NCI-H187 (cell line): ENCODE measurements at places on chromosomes 11 and 22.
A peak's percentile ranks its signal among the peaks of the same experiment; 100 is the strongest.

- DNase-seq, result no peak
These were observed 66.7 kb upstream of the CAPRIN1 start for GRCh38 chr11:33984682-33985389.

DNA sequence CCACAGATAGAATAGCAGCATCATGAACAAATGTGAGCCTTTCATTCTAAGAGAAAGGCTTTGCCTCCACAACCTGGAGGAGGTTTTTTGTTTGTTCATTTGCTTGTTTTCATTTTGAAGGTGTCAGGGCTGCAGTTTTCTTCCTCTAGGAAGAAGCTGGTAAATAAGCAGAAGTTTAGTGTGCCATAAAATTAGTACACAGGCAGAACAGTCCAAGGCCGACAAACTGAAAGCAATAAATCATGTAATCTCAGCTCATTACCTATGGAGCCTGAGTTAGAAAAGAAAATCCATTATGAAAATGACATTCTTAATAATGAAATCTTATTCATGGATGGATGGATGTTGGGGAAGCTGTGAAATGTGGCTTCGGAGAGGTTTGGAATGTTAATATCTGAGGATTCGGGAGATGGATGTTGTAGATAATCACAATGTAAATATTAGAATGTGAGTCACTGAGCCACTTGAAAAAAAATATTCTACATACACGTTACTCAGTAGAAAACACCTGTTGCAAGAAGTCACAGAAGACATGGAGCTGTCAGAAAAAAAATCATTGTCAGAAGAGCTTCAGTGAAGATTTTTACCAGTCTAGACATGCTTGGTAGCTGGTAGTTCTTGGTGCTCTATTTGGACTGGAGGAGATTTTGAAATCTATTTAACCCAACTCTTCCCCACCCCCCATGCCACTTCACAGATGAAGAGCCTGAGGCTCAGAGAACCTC is 15.0 kb upstream of the ZDHHC13 start:
- peak; percentile 63 for DNase-seq

- DNase-seq, result no peak
These were observed 29.4 kb downstream of the SIK2 start for GRCh38 chr11:111631666-111632039.

DNA sequence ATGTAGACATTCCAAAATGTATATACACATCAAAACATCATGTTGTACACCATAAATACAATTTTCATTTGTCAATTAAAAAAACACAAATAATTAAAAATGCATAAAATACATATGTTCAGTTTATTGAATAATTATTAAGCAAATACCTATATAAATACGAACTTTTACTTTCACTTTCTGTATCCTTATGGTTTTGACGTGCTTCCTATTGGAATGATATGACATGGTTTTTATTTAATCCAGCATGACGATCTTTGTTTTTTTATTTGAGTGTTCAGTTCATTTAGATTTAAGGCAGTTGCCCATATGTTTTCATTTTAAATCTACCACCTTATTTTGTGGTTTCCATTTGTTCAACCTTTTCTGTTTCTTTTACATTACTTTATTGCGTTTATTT is 198.3 kb upstream of the PLET1 start:
- DNase-seq, result no peak

GRCh38 chr22:46829117-46829891 is 66.9 kb downstream of the TBC1D22A start:
- no peak for DNase-seq

DNA sequence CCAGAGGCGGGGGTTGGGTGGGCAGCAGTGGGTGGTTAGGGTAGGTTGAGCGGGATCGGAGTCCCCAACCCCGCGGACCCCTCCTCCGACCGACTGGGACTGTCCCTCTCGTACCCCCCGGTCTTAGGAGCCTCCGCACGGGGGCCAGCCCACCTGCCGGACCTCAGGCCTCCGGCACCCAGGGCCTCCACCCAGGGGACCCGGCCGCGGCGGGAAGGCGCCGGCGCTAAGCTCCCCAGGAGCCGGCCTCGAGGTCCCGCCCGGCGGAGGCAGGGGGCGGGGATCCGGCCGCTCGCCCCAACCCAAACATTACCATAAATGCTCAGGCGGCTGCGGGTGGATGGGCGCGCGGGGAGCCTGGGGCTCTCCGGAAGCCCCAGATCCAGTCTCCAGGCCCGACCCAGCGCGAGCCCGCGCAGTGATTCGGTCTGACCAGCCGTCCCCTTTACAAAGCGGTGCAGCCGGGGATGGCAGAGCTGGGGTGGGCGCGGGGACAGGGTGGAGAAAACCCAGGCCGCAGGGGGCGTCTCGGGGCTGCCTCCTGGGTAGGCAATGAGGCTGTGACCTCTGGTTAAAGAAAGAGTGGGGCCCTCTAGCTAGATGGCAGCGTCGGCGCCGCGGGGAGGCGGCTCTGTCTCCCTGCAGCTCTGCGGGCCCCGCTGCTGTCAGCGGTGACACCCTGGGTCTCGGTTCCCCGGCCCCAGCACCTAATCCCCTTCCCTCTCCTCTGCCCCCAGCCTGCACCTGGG is 4.0 kb upstream of the MCAM start:
- DNase-seq, result no peak

DNA sequence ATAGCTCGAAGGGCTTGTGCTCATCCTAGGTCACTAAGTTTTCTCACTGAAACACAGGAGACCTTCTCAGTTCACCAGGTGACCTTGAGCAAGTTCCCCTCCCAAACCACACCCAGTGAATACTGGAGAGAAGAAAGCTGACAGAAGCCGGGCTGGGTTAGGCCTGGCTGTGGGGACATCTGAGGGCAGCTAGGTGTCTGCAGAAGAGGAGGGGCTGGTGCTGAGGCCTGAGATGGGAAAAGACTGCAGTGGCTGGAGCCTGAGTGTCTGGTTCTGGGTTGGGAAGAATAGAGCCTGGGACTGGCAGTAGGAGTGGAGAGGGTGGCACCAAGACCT is 602 bp upstream of the INPP5J start:
- DNase-seq, result no peak

- DNase-seq, result no peak
These were observed 133.6 kb downstream of the CASP12 start for GRCh38 chr11:104764710-104765045.

GRCh38 chr11:1228101-1228821 is 5.4 kb downstream of the MUC5B start:
- DNase-seq, result no peak

GRCh38 chr22:24434471-24435322 is 7.3 kb downstream of the ADORA2A start:
- DNase-seq, result no peak

- no peak for DNase-seq
These were observed 137.4 kb downstream of the EHF start for GRCh38 chr11:34758262-34758661.

DNA sequence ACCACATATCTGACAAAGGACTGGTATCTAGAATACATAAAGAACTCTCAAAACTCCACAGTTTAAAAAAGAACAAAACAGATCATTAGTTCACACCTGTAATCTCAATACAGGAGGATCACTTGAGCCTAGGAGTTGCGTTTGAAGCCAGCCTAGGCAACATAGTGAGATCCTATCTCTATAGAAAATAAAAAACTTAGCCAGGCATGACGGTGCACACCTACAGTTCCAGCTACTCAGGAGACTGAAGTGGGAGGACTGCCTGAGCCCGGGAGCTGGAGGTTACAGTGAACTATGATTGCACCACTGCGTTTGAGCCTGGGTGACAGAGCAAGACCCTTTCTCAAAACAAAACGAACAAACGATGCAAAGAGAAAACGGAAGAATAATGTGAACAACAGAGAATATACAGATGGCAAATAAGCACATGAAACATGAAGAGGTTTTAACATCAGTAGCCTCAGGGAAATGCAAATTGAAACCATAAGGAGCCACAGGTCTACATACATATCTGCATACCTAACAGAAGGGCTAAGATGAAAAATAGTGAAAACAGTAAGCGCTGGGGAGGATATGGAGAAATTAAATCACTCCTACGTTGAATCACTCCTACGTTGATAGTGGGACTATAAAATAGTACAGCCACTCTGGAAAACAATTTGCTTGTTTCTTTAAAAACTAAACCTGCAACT is 70.7 kb downstream of the DGCR2 start:
- DNase-seq, result peak; percentile 8

- no peak for DNase-seq
These were observed 93.6 kb downstream of the CTTN start for GRCh38 chr11:70491696-70492472.

GRCh38 chr11:132920451-132921096 is 611.7 kb downstream of the OPCML start:
- no peak for DNase-seq

DNA sequence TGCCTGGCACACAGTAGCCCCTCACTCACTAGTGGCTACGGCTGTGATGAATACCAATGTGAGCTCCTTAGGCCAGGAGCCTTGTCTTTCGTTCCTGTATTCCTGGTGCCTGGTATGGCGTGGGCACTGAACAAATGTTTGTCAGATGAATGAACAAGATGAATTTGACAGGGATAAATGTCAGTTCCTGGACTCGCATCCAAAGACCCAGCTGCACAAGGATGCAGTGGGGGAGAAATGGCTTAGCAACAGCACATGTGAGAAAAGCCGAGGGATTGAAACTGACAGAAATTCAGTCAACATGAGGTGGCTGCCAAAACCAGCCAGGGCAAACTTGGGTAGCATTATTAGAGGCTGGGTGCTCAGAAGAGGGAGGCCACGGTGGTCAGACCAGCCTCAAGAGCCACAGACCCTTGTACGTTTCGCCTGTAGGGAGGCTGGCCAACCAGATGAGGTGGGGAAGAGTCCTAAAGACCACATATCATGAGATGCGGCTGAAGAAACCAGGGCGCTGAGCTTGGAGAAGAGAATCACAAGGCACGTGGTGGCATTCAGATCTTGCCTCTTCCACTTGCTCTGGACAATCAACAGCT is 7.7 kb upstream of the SLC22A8 start:
- no peak for DNase-seq

- DNase-seq, result no peak
These were observed 138.0 kb upstream of the POU2AF2 start for GRCh38 chr11:111107501-111107900.

DNA sequence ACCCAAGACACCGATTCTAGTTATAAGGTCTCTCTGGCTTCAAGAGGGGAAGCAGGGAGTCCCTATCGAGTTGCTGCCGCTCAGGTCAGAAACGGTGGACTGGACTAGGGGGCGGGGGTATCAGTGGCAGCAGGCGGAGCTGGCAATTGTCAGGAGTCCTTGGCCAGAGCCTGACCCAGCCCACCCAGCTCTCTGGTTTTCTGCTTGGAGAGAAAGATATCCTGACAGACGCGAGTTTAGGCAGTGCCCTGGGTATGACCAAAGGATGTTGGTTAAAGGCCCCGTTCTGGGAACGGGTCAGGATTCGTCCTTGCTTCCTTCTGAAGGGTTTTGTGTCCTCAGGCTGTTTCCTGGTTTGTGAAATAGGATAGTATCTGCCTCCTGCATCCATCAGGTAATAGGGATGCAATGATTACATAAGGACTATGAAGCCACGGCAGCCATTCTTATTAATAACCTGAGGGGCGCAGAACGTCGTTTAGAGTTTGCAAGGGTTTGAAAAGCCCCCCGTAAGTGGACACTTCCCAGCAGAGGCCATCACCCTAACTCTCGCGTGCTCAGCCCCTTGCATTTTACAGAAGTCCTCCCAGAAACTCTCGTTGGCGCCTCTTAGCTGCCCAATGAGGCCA is 700 bp upstream of the DEPDC5 start:
- DNase-seq, result no peak

DNA sequence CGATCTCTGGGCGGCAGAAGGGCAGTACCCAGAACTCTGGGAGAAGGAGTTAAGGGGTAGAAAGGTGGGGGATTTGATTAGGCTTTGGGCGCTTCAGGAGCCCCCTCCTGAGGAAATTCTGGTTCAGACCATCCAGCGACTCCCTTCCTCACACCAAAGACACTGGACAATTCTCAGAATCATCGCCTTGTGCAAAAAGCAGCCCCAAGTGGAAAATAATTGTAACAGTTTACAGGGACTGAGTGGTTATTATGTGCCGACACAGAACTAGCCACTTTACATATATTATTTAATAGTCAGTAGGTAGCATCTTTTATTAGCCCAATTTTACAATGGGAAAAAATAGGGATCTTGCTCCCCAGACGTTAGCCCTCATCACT is 662 bp upstream of the TRIM3 start:
- DNase-seq, result no peak

DNA sequence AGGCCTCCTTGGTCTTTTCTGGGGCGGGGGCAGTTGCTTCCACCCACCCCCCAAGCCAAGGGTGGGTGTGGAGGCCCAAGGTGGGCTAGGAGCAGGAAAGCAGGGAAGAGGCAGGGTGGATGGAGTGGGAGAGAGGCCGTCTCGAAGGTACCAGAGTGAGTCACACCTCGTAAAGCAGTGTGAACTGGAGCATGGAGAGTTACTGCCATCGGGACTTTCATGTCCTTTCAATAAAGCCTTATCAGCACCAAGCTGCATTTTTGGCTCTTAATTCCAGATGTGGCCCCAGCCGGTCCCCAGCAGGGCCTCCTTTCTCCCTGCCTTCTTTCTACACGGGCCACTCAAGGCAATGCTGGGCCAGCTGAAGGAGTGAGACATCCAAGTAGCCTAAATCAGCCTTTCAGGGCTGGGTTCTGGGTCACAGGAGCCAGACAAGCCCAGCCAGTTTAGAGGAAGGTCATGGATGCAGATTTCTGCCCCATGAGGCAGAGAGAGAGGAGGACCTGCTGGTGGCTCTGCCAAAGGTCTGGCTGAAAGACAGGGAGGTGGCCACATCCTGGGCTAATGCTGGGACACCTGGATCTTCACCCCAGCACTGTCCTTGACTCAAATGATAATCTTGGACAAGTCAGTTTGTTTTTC is 59.0 kb upstream of the CD82 start:
- DNase-seq, result no peak

DNA sequence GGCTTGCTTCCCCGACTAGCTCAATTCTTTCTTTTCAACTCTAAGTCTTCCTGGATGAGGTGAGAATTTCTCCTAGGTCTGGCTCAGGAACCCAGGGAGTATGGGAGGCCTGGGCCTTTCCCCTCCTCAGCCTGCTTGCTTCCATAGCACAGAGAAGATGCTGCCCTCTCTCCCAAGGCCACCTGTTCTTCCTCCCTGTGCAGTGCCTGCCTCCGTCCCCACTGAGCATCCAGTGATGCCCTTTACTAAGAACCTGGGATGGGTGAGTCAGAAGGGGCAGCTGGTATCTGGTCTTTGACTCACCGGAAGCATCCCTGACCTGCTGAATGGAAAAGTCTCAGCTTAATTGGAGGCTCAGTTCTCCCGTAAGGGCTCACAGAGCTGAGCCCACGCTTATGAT is 607.9 kb downstream of the BUD13 start:
- DNase-seq, result no peak

DNA sequence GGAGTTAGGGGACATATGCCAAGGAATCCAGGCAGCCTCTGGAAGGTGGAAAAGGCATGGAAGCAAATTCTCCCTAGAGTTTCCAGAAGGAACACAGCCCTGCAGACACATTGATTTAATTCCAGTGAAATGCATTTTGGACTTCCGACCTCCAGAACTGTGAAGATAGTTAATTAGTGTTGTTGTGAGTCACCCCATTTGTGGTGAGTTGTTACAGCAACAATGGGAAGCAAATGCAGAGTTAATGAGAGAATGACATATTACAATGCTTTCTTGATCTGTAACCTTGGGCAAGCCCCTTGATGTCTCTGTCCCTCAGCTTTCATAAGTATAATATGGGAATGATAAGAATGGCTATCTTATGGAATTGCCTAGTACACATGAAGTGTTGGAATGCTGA is 178.7 kb downstream of the KIRREL3 start:
- no peak for DNase-seq

- DNase-seq, result peak; percentile 12
These were observed at the start of gene PLA2G3 for GRCh38 chr22:31139866-31140716. Gene PLA2G3 (minus strand): TSS chr22:31140508. CDS start chr22:31140354, 154 bp downstream.
